ENCODE measurements at places on chromosomes 7 and 10.
A peak's percentile ranks its signal among the peaks of the same experiment; 100 is the strongest.

DNA sequence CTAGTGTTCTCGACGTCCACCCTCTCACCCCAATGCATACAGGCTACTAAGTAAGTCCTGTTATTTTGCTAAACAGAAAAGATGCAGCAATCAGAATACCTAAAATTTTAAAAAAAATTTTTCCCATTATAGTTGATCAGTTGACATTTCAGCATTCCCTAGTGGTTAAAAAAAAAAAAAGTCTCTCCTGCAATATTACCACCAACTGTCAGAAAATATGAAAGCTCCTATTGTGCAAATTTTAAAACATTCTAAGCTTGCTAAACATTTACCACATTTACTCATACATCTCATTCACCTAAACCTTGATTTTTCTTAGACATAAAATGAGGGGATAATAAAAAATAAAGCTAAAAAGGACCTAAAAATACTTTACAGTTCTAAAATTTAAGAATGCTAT lies 165.6 kb downstream of the AVL9 start:
- DNase-seq = no peak

DNA sequence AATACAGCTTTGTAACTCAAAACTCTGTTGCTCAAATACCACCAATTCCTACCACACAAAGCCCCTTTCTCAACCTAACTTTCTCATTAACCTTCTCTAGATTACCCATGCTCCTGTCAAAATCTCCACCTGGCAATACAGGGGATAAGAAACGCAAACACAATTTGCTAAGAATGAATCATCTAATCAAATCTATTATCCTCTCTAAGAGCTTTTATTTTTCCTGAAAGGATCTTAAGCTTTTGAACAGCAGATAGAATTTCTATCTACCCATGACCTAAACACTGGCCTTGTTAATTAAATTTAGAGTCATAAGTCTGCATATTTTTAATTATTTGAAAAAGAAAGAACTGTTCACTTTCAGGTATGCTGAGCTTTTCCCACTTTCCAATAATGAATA lies 98.3 kb downstream of the HBP1 start:
- DNase-seq = no peak

GRCh38 chr7:17392846-17393245 lies 94.4 kb downstream of the AHR start:
- DNase-seq = no peak

- DNase-seq = peak; percentile 94
Measured at GRCh38 chr7:132779164-132779563, 202.9 kb upstream of the PLXNA4 start.

DNA sequence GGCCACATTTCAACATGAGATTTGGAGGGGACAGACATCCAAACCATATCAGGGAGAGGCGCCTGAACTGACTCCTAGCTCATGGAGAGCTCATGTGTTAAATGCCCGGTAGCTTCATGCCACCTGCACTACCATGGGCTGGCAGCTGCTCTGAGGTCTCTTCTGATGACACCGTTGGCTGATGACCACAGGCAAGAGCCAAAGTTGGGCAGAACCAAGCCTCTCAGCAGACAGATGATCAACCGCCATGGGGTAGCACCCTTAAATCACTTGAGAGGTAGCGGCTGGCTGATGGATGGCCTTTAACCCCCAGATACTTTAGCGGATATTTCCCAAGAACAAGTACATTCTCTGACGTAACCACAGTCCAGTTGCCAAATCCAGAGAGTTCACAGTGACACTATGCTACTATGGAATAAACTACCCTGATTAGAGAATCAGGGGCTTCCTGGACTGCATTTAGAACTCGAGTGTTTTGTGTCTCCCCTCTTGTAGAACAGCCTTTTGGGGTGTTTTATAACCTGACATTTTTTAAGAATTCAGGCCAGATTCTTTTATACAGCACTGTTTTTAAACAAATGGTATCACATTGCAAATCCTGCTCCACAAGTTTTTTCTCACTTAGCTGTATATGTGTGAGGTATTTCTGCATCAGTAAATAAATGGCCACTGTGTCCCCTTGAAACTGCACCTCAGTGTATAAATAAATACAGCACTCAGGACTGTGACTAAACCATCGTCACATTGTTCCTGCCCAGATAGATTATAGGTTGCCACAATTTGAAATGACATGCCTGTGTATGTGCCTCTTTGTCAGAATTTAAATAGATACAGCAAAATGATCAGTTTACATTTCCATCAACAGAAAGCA lies 30.8 kb upstream of the DRGX start:
- DNase-seq = no peak

DNA sequence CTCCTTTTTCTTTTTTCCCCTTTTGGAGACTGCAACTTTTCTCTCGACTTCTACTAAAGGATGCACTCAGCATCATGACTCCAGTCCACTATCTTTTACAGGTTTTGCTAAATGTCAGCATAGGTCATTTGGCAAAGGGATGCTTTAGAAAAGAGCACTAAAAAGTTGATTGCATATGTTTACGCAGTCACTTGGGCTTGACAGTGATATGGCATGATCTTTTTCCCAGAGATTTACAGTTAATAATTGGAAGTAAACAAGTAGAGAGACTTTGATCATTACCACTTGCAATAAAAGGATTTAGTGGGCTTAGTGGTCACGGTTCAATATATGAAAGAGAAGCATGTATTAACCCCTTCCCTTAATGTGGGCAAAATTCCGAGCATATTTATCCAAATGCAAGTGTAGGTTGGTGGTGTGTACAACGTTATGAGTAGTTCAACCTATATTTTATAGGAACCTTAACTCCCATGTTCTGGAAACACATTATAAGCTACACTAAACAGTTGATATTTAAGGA lies 1.8 kb downstream of the BMI1 start:
- DNase-seq = no peak

DNA sequence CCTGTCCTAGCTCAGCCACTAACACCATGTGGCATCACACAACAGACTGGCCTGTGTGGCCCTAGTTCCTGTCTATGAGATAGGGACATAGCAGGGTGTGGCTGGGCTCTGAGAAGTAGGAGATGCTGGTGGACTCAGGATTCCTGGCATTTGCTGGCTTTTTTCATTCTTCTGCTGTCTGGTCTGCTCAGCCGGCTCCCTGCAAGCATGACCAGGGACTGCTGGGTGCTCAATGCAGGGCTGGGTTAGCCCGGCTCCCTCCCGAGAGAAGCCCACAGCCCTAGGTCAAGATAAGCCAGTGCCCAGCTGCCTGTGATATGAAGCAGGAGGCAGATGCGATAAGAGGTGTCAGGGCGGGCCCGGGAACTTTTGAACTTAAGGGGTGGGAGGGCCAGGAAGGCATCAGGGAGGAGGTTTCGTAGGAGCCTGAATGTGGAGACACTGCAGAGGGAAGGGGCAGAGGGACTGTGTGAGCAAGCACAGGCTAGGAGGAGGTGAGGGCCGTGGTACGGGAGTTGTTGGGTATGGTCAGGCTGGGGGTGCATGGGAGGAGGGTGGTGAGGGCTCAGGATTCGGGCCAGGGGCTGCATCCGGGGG lies 3.5 kb downstream of the AQP1 start:
- DNase-seq = no peak

GRCh38 chr7:158018098-158018762 lies 569.4 kb downstream of the PTPRN2 start:
- DNase-seq = no peak
